ENCODE measurements at places on chromosomes 4 and X.

- no peak for DNase-seq
These were observed 175.0 kb downstream of the TENM3 start for GRCh38 chr4:182418054-182418734.

DNA sequence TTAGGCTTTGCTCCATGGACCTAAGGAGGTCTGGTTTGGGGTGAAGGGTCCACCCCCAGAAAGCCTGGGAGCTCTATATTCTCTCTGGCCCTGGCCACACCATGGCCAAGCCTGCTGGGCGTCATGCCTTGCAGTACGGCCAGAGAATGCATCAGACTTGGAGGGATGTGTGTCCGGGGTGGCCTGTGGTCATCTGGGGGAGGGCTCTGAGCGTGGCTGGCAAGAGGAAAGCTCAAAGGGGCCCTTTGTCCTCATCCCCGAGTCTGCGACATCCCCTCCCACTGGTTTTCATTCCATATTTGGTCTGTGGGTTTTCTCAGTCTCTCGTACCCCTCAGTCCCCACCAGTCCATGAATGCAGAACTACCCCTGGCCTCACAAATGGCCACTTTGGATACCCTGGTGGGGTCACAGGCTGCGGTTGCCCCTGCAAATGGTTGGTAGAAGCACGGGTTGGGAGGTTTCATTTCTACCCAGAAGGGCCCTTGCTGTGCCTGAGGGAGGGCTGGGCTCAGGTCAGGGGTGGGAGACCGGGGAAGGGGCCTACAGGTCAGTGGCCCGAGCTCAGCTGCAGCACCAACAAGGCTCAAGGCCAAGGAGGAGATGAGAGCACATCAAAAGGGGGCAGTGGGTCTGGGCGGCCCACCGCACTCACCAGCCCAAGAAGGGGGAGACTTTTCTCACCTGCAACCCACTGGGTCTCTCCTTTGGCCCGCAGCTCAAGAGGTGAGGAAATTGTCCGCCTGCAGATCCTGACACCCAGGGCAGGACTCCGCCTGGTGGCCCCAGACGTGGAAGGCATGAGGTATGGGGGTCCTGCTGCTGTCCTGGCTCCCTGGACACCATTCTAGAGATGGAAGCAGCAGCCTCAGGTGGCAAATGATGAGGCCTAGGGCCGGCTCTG is 30.2 kb downstream of the ZNF185 start:
- no peak for DNase-seq

DNA sequence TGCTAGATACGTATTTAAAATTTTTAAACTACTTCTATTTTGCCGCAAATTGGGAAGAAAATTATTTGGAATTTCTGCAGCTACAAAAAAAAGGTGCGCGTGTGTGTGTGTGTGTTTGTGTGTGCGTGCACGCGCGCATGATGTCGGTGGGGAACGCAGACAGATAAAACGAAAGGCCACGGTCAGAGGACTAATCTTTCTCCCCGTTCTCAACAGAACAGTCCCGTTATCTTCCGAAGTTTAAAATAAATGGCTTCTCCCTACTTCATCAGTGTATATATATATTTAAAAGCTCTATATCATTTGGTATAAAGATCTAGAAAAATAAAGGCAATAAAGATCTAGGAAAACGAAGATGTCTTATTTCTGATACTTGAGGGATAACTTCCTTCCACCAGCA is 1.5 kb downstream of the MGARP start:
- no peak for DNase-seq

GRCh38 chr4:16092682-16093319 is 9.0 kb upstream of the PROM1 start:
- DNase-seq: no peak

DNA sequence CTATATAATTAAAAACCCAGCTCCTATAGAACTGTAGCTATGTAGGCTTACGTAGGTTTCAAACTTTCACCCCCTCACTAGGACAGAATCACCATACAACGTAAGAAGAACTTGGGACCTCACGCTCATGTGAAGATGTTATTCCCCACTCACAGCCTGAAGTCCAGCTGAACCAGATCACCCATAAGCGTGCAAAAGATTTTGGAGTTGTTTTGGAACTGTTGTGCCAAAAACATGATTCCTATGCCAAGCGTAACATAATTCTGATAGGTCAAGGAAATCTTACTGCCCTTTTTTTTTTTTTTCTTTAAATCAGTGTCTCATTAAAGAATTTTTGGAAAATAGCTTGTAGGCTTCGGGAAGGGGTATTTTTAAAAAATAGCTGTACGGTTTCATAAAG is 57.0 kb downstream of the LCORL start:
- DNase-seq: no peak

DNA sequence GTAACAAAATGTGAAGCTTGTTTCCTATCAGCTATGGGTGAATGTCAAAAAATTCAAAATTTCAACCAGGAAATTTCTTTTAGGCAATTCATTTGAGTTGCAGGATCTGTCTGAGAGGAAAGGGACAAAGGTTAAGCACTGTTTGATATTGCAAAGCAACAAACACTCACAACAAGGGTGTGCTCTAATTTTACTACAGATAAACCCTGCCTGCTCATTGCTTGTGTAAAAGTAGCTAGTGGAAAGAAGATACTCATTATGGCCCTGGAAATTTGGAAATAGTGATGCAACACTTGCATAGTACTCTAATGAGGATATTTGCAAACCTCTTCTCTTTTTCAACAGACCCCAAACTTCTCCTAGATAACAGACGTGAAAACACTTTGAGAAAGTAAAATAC is 27.1 kb downstream of the FAM47E start:
- DNase-seq: no peak

GRCh38 chr4:126992910-126993309 is 639.8 kb upstream of the INTU start:
- no peak for DNase-seq

DNA sequence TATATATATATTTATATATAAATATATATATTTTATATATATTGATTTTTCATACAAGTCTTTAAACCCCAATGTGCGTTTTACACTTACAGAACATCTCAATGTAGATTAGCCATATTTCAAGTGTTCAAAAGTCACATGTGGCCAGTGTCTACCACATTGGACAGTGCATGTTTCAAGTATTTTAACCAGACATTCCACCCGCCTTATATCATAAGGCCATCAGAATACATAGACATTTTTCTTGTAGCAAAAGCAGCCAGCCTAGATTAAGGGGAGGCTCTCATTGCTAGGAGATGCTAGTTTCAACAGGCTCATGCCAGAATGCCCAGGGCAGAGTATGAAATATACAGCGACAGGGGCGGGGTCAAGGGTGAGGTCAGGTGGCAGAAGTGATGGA is 202.0 kb downstream of the NR3C2 start:
- no peak for DNase-seq

DNA sequence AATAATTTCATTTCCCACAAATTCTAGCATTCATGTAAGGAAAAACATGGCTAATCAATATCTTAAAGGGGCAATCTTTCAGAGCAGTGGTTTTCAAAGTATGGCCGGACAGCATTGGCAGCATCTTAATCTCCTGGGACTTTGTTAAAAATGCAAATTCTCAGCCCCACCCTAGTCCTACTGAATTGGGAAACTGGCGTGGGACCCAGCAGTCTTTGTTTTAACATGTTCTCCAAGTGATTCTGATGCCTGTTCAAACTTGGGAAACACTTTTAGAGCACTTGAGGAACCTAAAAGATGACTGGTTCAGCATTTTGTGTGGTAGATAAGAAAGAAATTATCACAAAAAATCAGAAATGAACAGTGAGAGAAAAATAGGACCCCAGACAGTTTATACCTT is 65.7 kb downstream of the ZFX start:
- DNase-seq: no peak

- DNase-seq: no peak
These were observed 12.8 kb upstream of the SLITRK4 start for GRCh38 chrX:143648705-143649104.

DNA sequence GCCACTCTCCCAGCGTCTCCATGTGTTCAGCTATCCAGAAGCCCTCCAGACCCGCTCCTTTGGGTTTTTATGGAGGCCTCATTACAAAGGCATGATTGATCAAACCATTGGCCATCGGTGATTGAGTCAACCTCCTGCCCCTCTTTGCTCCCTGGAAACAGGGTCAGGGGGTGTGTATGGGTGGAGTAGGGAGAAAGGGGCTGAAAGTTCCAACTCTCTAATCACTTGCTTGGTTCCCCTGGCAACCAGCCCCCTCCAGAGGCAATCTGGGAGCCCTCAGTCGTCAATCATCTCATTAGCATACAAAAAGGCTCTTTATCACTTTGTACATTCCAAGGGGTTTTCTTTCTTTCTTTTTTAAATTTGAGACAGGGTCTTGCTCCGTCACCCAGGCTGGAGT is 2.3 kb downstream of the TRIM2 start:
- no peak for DNase-seq

Data from activated T-helper 9 cell treated with anti-CD3 and anti-CD28 coated beads, Interleukin-2, amount 50 U/mL, for 16 hours (primary cell).